Subcutaneous adipose tissue (tissue), 4 donors: ENCODE measurements at places on chromosomes 2 and 18. TPM values are rescaled to one million over a fixed set of nuclear protein-coding genes. Genes with fewer than 3 reads are reported as not detected.

The IL36A gene
- total RNA-seq: not detected

The SGPP2 gene
- total RNA-seq: not detected

The DPP4 gene
- 17.2 TPM for total RNA-seq

The TACR1 gene
- total RNA-seq: 2.0 TPM

The TUBB8B gene
- total RNA-seq: 0.75 TPM

The BMP10 gene
- total RNA-seq: not detected

The ST6GAL2 gene
- not detected for total RNA-seq

The CSRNP3 gene
- total RNA-seq: 1.1 TPM

The NCKAP1 gene
- total RNA-seq: 183 TPM

The TOGARAM2 gene
- total RNA-seq: 0.68 TPM

The DLX2 gene
- not detected for total RNA-seq

The KCNS3 gene
- total RNA-seq: 3.6 TPM

The SLC23A3 gene
- total RNA-seq: 0.66 TPM

The HOXD10 gene
- not detected for total RNA-seq

The CRYBA2 gene
- total RNA-seq: not detected

The NEU4 gene
- total RNA-seq: 1.8 TPM

The WDR75 gene
- 39.6 TPM for total RNA-seq

The REG3G gene
- not detected for total RNA-seq

The ABCG5 gene
- total RNA-seq: not detected

The SLC4A5 gene
- 5.1 TPM for total RNA-seq

The CTNNA2 gene
- not detected for total RNA-seq

The ERBB4 gene
- 1.5 TPM for total RNA-seq

The DUSP2 gene
- total RNA-seq: 6.8 TPM

The DPYSL5 gene
- total RNA-seq: not detected

The MDH1B gene
- total RNA-seq: 1.1 TPM

The KLHL14 gene
- total RNA-seq: 0.38 TPM

The ARHGAP28 gene
- total RNA-seq: 15.3 TPM

The PPP1R7 gene
- 40.1 TPM for total RNA-seq

The PCARE gene
- total RNA-seq: not detected

The AGXT gene
- total RNA-seq: not detected

The CNDP1 gene
- 1.1 TPM for total RNA-seq

The SERPINB8 gene
- total RNA-seq: 22.5 TPM

The OR6B2 gene
- total RNA-seq: not detected

The C2orf42 gene
- 11.0 TPM for total RNA-seq

The CHST9 gene
- total RNA-seq: not detected
